Kidney (tissue), 22 donors: ENCODE measurements at places on chromosomes 12 and 14. TPM values are rescaled to one million over a fixed set of nuclear protein-coding genes. Genes with fewer than 3 reads are reported as not detected.

- DNase-seq = no peak
These were observed 163.4 kb downstream of the AKAP6 start for GRCh38 chr14:32492457-32492856.

- no peak for DNase-seq
These were observed 323.6 kb downstream of the TMTC2 start for GRCh38 chr12:83010169-83010804.

Gene EGLN3
- 19.6 TPM for polyA plus RNA-seq

DNA sequence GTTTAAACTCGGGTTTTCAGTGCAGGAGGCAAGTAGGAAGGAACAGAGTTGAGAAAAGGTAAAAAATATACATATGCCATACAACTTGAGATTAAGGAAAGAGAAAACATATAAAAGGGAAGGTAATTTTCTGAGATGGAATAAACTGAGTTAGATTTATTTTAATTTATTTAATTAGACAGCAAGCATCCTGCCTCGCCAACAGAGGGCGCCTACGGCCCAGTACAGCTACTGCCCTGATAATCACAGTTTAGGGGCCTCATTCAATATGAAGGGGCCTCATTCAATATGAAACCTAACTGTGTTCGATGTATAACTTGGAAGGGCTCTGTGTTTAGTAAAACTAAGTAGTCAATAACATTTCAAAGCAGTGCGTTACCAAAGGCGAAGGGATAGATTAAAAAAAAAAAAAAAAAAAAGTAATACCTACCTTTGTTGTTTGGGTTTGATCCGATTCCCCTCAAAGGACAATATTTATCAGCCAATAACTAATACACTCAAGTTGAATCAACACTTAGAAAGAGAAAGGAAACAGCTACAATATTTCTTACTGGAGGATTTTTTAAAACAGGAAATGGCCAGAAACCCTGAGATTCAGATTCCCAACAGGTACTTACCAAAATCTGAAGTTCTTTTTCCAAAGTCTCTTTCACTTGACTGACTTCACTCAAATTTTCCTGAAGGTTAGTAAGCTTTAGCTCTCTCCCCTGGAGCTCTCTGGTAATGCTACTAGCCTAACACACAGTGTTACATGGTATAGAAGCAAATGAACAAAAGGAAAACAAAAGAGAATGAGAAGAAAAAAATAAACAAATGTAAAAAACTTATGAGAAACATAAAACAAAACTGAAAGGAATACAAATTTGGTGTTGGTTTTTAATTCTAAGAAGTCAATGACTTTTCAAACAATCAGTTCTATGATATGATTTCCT lies 70.0 kb upstream of the VPS33A start:
- DNase-seq = no peak

Gene CCDC197
- not detected for polyA plus RNA-seq

DNA sequence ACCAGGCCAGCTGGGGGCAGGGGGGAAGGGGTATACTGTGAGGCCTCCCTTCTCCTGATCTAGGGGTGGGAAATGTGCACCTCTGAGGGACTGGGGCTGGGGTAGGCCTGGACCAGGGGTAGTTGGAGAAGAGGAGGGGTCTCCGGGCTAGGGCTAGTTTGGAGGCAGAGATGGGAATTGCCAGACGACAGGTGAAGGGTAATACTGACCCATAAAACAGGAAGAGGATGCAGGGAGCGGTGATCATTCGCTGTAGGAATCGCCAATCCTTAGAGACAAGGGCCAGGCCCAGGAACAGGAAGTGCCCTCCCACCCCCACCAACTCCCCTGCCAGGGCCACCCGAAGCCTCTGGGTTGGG lies 4.4 kb downstream of the SLC22A17 start:
- no peak for DNase-seq

Gene FAM222A
- 12.5 TPM for polyA plus RNA-seq

GRCh38 chr14:75249251-75249957 lies 29.2 kb upstream of the FOS start:
- peak; percentile 46 for DNase-seq

Gene TCL1B
- polyA plus RNA-seq = not detected

GRCh38 chr12:124157406-124157805 lies 137.5 kb upstream of the RFLNA start:
- DNase-seq = no peak

Gene SCYL2
- 10.3 TPM for polyA plus RNA-seq
